ENCODE measurements at places on chromosomes 6 and 20. TPM values are rescaled to one million over a fixed set of nuclear protein-coding genes. Genes with fewer than 3 reads are reported as not detected.

IP6K3 gene
- 287 TPM for total RNA-seq

IYD gene
- 0.20 TPM for total RNA-seq

LIN28B gene
- total RNA-seq = not detected

ITPA gene
- total RNA-seq = 37.9 TPM

VSX1 gene
- not detected for total RNA-seq

KHDC1 gene
- not detected for total RNA-seq
